SK-MEL-5 (cell line): ENCODE measurements at places on chromosomes 2 and 18. TPM values are rescaled to one million over a fixed set of nuclear protein-coding genes. Genes with fewer than 3 reads are reported as not detected.

SAG gene
- not detected in 2 replicates for total RNA-seq

CSRNP3 gene
- 0.32 and 0.45 TPM in 2 replicates for total RNA-seq

DNAH7 gene
- 0.37 and 0.45 TPM in 2 replicates for total RNA-seq

FHOD3 gene
- total RNA-seq = 2.4 and 2.8 TPM in 2 replicates

UPP2 gene
- total RNA-seq = not detected in 2 replicates

RNF125 gene
- total RNA-seq = 41.4 and 53.3 TPM in 2 replicates

POMC gene
- not detected in 2 replicates for total RNA-seq

ZC3H6 gene
- 1.8 and 2.0 TPM in 2 replicates for total RNA-seq

MAPK4 gene
- total RNA-seq = 55.8 and 62.4 TPM in 2 replicates

G6PC2 gene
- total RNA-seq = not detected in 2 replicates

UGT1A3 gene
- total RNA-seq = not detected in 2 replicates

EVX2 gene
- total RNA-seq = not detected in 2 replicates

SRD5A2 gene
- not detected in 2 replicates for total RNA-seq

CXCR4 gene
- total RNA-seq = 4.5 and 5.7 TPM in 2 replicates
